ENCODE measurements at places on chromosomes 2 and 18.

GRCh38 chr2:44942304-44943030 is 965 bp downstream of the SIX3 start:
- no peak for DNase-seq

- no peak for DNase-seq
Observed at GRCh38 chr2:204791230-204791629, 246.0 kb downstream of the PARD3B start.

GRCh38 chr18:62196980-62197379 is 9.9 kb downstream of the RELCH start:
- DNase-seq = no peak

DNA sequence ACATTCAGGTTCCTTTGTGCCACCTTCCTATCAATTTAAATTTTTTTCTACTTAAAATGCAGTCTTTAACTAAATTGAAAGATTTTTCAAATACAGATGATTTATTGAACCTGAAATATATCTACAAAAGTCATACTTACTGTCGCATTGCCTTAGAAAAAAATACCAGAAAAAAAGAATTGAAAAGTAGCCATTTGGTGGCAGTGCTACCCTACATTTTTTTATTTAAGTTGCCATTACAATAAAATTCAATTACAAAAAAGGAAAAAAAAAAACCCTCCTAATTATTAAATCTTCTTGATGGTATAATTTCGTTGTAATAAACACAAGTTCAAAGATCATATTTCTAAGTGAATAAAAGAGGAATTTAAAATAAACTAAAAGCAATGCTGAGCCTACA is 43.4 kb downstream of the DSC3 start:
- no peak for DNase-seq

DNA sequence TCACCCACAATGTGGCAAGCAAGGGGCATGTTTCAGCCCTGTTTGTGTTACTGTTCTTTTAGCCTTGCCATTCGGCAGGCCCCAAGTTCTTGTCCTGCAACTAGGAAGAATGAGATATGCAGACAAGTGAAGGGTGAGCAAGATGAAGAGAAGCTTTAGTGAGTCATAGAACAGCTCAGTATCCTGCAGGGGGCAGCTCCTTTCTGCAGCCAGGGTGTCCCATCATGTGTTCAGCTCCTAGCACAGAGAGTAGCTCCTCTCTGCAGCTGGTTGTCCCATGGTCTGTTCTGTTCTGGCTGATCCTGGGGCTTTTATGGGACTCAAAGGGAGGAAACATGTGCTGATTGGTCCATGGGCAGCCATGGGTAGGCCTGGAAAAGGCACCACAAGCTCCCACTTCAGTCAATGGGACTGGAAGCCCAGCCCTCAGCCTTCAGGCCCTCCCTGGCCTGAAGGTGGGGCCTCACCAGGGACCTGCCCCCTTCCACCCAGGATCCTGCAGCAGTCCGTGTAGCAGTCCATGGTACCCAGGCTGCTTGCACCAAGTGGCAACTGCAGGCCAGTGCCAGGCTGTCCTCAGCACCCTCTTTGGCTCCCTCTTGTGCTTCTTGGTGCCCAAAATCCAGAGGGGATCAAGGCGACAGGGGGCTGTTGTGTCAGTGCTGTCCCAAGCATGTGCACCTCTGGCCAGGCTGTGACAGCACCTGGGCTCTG is 326.4 kb downstream of the NR4A2 start:
- no peak for DNase-seq
